C1 segment of cervical spinal cord (tissue), 14 donors: ENCODE measurements at places on chromosomes 6 and 20.

DNA sequence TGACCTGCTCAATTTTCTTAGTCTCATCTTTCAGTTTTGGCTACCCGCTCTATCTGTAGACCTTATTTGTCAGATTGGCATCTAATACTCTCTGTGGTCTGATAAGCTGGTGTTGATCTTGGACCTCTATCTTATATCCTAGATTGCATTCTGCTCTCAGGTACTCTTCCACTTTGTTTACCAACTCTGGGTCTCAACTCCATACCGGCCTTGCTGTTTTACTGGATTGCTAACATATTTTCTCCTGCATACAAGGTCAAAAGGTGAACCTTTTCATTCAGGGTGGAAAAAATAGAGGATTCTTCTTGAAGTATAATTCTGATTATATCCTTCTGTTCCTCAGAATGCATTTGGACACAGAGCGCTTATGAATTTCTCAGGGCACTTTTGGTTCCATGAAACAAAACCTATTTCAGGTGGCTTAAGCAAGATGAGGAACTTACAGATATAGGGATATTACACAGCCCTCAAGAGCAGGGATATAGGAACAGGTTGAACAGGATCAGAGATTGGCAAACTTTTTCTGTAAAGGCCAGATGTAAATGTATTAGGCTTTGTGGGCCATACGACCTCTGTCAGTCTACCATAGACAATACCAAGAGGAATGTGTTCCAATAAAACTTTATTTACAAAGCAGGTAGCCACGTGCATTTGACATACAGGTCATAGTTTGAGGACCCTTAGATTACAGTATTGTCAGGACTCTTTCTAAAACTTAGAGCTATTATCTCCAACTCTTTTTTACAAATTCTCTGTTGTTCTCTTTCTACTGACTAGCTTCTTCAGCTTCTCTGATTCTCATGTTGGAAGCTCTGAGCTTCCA is 2.5 kb upstream of the SH3BGRL2 start:
- DNase-seq: no peak

DNA sequence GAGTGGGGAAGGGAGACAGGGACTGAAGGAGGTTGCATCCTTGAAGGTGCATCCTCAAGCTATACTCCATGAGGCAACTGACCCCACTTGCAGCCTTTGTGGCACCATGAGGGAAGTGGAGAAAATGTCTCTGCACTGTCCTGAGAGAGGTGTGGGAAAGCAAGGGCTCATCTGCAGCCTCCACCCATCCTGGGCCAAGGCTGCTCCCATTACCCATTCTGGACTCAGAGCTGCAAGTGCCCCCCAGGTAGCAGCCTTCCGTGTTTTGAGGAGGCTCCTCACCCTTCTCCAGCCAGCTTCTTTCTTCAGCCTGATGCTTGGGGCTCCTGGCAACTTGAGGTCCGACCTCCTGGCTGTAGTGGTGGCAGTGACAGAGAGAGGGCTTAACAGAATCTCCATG is 294.6 kb downstream of the CDH26 start:
- no peak for DNase-seq

GRCh38 chr6:41645007-41645618 is 6.8 kb downstream of the MDFI start:
- DNase-seq: no peak

DNA sequence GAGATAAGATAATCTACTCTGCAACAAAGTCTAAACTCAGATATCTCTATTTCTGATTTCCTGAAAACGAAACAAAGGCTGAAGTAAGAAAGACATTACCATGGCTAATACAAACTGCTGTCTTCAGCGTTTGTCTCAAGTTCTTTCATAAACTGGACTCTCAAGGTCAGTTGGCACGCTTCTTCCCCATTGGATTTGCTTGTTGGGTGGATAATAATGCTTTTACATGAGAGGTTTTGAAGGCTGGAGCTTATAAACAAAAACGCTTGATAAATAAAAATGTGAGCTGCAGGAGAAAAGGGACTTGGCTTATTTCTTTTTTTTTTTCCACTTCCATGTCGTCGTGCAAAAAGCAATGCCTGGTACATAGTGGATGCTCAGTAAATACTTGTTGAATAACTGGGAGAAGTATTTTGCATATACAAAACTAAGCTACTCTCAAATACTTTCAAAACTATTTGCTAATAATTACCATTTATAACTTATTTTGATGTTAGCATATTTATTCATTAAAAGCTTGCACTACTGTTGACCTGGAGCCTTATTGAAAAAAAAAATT is 65.7 kb upstream of the EEF1A1 start:
- no peak for DNase-seq

DNA sequence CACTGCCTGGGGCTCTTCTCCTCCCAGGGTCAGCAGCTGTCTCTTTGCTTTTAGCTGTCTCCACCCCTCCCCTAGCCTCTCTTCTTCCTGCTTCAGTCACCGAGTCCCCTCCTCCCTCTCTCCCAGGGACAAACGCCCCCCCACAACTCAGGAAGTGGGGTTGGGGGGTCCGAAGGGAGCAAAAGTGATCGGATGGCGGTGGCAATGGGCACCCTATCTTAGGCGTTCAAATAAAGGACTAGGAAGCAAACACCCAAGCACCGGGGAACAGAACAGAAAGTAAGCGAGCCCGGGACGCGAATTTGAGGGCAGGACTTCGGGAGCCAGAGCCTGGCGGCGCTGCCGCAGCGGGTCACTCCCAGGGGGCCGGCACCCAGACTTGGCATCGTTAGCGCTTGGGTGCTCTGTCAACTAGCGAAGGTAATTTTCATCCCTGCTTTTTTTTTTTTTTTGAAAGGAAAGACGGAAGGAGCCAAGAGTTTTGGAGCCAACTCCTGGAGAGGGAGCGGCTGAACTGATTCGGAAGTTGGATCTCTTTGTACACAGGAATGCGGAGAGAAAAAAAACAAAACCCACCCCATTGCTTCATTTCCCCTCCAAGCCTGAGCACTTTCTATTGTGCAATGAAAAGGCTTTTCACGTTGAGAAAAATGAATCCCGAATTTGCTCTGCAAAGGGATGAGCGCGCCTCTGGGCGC is 815 bp upstream of the ITPR3 start:
- no peak for DNase-seq
